ENCODE measurements at places on chromosomes 2 and 18. TPM values are rescaled to one million over a fixed set of nuclear protein-coding genes. Genes with fewer than 3 reads are reported as not detected.

Gene GPR17
- 1.4 TPM for polyA plus RNA-seq

DNA sequence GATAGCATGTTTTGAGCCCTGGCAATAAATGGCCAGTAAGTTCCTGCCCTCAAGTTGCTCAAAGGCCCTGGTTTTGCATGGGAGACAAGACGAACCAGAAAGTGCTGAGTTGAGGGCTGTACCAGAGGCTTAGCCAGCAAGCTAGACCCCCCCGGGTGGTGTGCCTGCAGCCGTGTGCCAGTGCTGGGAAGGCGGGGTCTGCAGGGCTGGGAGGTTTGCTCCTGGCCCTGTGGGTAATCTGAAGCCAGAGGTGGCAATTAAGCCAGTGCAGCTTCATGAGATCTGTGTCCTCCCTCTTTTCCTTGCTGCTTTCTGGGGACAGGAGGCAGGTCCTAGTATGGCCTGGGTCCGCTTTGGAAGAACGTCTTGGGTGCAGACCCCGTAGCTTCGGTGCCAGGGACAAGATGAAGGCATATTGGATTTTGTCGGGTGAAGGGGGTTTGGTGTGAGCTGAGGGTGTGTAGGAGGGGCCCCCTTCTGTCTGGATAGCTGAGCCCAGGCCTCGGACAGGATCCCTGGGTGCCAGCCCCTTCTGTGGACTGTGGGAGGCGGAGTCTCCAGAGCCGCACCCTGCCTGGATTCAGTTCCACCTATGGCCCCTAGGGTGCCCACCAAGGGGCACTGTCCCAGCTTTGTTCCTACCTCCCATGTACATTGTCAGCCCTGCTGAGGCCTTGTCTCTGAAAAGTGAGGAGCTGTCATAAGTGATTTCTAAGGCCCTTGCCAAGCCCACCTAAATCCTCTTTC is 15.6 kb downstream of the ATOH8 start:
- DNase-seq: no peak

GRCh38 chr18:14935210-14935609 is 187.2 kb downstream of the ANKRD30B start:
- DNase-seq: no peak

Gene FTCDNL1
- 2.0 TPM for polyA plus RNA-seq

- no peak for DNase-seq
Observed at GRCh38 chr2:40592218-40592617, 140.3 kb upstream of the SLC8A1 start.

Gene CTNNA2
- 0.01 TPM for polyA plus RNA-seq

DNA sequence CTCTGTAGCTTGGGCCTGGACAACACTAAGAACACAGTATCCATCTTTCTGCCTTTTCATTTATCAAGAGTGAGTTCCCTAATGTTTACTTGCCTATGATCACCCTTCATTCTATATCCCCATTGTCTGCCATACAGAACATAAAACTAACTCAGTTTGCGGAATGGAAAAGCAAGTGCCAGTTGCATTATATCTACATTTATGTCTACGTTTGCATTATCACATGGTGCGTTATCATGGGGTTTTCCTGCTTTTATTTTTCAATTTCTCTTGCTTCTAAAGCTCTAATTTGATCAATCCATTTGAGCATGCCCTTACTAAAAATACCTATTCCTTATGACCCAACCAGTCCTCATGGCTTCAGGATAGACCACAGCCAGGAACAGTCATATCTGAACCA is 421.6 kb upstream of the VWC2L start:
- DNase-seq: no peak

Gene CRACDL
- polyA plus RNA-seq: 8.9 TPM

Gene COX5B
- 250 TPM for polyA plus RNA-seq

Gene NOL4
- polyA plus RNA-seq: 0.02 TPM

Gene ZBTB7C
- polyA plus RNA-seq: 3.2 TPM

Gene FEV
- polyA plus RNA-seq: not detected

DNA sequence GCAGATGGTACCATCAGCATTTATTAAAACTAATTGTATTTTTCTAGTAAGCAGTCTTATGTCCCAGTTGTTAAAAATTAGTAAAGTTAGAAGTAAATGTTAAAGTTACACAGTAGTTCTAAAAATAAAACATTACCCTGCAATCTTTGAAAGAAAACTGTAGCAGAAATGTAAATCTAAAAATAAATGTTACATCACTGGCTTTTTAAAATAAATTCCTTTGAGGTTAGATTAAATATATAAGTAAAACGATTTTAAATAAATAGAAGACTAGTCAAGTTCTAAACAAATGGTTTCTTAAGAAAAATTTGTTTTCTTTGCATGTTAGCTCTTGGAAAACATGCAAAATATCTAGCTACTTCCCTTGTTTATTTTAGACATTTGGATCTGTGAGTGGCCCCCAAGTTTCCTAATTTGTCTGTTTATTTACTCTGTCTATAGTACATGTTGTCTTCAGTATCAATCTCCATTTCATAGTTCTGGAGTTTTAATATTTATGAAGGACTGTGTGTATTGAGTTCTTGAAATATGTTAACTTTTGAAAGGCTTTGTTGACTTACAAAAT is 58.2 kb downstream of the GLS start:
- DNase-seq: no peak

Gene OSGEPL1
- 4.8 TPM for polyA plus RNA-seq

DNA sequence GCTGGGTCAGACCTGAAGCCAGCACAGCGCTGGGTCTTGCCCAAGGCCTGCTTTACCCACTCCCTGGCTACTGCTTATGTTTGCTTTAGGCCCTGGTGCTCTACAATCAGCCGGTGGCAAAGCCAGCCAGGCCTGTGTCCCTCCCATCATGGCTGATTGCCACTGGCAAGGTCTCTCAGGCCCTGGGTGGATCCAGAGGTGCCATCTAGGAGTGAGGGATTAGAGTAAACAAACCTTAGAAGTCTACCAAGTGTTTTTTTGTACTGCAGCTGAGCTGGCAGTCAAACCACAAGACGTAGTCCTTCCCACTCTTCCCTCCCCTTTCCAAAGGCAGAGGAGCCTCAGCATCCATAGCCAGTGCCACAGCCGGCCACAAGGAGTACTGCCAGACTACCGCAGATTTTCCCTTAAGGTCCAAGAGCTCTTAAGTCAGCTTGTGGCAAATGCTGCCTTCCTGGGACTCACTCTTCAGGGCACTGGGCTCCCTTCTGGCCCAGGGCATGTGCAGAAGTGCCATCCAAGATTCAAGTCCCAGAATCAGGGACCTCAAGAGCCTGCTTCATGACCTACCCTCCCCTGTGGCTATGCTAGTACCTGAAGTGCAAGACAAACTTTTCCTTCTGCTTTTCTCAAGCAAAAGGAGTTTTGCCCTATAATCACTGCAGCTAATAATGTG is 20.0 kb downstream of the IL1RL2 start:
- no peak for DNase-seq

DNA sequence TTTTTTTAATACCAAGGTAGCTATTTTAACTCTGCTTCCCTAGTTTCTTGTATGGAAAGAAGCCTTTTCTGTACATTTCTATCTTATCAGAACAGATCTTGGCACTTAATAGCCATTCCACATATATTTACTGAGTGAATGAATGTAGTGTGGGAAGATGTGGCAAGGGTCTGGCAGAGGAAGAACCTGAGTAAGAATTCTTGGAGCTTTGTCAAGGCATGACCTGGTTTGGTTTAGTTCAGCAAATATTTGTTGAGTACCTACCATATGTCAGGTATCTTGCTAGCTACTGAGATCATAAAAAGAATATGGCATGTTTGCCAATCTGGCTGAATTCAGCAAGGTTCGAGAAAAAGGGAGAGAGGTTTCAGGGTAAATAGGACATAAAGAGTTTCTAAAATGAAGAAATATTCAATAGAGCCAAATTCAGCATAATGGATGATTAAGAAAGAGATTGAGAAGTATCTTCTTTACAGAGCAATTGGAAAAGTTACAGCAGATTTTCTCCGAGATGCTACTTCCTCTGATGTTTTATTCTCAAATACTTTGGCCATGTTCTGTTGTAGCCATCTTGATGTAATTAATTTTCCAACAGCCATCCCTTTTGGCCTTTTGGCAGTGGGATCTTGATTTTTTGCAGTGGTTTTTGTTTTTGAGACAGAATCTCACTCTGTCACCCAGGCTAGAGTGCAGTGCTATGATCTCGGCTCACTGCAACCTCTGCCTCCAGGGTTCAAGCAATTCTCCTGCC is 21.7 kb upstream of the MEP1B start:
- DNase-seq: no peak

- DNase-seq: peak; percentile 64
Observed at GRCh38 chr2:68709421-68709911, 25.1 kb upstream of the ARHGAP25 start.

DNA sequence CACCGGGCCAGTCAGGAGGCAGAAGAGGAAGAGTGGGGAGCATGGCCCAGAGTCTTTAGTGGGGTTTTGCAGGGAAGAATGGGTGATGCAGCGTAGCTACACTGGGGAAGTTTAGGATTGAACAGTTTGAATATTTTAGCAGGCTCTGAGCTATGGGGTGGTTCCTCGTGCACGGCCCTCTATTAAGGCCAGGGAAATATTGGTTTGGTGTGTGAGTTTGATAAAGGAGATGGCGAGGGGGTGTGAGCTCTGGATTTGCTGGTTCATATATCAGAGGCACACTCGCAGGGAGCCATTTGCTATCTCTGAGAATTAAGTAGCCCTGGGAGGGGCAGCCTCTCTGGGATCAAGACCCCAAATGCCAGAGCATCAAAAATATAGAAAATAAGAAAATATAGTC is 50.1 kb downstream of the BOLA3 start:
- DNase-seq: no peak

Gene CD8B2
- polyA plus RNA-seq: not detected

Gene CAB39
- 45.1 TPM for polyA plus RNA-seq

GRCh38 chr2:131155208-131155855 is 50.2 kb downstream of the PLEKHB2 start:
- DNase-seq: no peak

Gene WDFY1
- 14.5 TPM for polyA plus RNA-seq

Gene YWHAQ
- polyA plus RNA-seq: 173 TPM

DNA sequence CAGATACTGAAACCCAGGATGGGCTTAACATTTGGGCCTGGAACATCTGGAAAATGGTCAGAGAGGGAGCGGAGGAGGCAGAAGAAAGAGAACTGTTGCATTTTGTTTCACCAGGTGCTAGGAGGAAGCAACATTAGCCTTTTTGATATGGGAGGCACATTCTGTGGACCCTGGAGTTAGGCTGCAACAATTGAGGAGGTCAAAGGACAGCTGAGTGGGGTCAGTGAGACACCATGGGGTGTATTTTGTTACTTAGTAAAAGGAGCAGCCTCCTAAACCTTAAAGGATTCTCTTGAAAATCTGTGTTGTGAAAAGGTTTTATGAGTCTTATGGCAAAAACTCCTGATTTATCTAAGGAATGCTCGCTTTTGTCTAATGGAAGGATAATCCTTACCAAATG is 124.9 kb downstream of the GREB1L start:
- DNase-seq: no peak

DNA sequence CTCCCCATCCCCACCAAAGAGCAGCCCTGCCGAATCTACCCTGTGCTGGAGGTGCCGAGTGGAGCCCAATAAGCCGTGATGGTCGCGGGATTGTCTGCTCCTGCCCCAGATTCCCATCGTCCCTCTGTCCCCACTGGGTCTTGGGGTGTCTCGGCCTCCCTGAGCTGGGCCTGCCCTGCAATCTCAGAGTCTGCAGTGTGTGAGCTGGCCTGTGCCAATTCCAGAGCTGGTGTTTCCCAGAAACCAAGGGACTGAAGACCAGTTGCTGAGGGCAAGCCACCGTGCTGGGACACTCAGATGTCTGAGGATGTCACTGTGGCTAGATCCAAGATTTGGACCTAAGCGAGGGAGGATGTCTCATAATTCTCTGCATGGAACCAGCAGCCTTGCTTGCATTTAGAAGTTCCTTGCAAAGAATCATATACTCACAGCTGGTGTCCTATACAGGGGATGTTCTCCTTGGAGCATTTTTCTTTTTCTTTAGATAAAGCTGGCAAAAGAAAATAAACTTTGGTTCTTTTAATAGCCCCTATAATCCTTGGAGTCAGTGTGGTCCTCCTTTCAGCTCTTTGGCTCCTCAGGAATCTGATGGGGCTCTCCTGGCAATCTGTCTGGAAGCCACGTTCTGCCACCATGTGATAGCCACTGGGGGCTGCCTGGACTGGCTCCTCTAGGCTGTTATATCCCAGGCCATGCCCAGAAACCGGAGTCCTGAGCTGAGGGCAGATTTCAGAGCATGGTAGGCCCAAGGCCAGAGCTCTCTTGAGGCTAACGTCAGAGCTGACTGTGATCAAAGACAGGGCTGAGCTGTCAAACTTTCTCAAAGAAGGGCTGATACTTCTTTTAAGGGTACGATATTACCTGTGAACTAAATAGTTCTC is 140.1 kb upstream of the HAAO start:
- no peak for DNase-seq

GRCh38 chr2:88590998-88591613 is 36.2 kb downstream of the EIF2AK3 start:
- peak; percentile 80 for DNase-seq

GRCh38 chr18:37572736-37573135 is 7.1 kb upstream of the CELF4 start:
- no peak for DNase-seq

Gene PLEKHB2
- 23.4 TPM for polyA plus RNA-seq
